ENCODE measurements at places on chromosomes 4 and X. TPM values are rescaled to one million over a fixed set of nuclear protein-coding genes. Genes with fewer than 3 reads are reported as not detected.

DNA sequence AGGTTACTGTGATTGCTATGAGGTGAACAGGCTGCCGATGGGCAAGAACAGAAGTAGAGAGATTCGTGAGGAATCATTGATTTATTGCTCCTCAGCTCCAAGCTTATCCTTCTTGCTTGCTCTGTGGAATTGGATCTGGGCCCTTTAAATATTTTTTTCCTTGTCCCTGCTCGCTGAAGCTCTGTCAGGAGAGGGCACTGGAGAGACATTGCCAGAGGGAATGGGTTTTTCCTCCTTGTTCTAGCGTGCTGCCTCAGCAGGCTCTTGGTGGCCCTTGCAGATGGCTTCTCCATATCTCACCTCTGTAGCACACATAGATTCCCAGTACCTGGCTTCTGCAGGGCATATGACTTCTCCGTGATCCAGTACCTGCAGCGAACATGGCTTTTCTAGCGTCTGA lies 67.4 kb downstream of the CNGA2 start:
- DNase-seq, result no peak

- DNase-seq, result no peak
These were observed 3.6 kb downstream of the RPL36A start for GRCh38 chrX:101394372-101394771.

DNA sequence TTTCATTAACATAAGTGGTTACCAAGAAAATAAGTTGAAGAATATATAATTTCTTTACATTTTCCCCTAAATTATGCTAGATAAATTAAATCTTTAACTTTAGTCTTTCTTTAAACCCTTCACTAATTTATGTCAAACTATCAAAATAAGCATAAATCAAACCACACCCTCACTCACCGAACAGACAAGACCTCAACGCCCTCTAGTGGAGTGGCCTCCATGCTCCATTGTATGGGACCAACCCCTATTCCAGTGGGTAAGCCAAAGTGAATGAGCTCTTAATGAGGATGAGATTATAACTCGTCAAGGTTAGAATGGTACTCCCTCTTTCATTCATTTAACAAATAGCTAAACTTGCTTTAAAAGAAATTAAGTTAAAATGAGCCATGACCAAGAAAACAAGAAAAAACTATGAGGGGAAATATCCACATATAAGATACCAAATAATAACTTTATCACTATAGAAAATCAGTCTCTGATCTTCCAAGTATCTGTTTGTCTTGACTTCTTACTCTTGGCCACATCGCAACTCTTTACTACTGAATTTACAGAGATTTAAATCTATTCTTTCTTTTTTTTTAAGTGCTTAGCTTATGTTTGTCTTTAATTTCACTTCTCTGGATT lies 15.6 kb upstream of the BBS12 start:
- DNase-seq, result no peak

DNA sequence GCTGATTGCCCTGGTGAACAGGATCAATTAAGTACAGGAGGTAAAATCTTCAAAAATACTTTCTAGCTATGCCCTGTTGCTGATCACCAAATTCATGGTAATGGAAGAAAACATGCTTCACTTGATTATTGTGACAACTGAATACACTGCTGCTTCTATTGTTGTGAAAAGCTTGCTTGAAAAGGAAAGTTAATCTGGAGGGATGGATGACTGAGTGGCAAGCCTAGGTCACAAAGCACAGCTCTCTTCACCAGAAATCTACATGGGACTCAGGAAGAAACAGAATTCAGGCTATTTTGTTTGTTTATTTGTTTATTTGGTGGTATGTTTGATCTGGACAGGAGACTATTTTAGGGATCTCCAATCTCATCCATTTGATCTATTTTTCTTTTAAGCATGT lies 182.0 kb downstream of the MGST2 start:
- DNase-seq, result no peak

DNA sequence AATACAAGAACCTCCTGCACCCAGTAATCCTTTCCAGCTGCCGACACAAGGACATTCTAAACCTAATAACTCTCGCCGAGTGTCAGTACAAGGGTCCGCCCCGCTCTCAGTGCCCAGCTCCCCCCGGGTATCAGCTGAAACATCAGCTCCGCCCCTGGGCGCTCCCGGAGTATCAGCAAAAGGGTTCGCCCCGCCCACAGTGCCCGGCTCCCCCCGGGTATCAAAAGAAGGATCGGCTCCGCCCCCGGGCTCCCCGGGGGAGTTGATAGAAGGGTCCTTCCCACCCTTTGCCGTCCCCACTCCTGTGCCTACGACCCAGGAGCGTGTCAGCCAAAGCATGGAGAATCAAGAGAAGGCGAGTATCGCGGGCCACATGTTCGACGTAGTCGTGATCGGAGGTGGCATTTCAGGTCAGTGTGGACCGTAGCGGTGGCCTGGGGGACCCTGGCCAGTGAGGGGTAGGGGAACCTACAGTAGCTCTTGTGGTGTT lies at the start of gene MAOA:
MAOA (plus strand) TSS at position 295 of the 490 bp plus-strand sequence; CDS start at position 338, 43 bp downstream.
- no peak for DNase-seq

DNA sequence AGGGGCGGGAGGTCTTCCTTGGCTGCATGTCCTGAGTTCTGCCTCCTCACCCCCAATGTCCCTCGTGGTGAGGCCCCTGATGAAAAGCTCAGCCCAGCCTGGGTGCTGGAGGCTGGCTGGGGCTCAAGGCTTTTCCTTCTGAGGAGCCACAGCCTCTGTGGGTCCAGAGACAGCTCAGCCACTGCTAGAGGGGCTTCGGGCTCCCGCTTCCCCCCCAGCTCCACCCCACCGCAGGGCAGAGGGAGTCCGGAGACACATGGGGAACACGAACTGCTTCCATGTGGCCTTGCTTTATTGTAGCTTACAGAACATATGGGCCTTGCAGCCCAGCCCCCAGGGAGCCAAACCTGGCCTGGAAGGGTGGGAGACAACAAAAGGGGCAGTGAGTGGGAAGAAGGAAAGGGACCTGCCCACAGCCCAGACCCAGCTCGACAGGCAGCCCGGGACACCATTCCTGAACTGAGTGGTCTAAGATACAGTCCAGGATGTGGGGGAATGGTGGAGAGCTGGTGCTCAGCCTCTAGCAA lies 89.9 kb upstream of the NKX1-1 start:
- DNase-seq, result no peak

GRCh38 chr4:88318751-88319350 lies 34.5 kb upstream of the PPM1K start:
- no peak for DNase-seq

- no peak for DNase-seq
These were observed 120.4 kb upstream of the DUSP21 start for GRCh38 chrX:44723426-44723825.

DNA sequence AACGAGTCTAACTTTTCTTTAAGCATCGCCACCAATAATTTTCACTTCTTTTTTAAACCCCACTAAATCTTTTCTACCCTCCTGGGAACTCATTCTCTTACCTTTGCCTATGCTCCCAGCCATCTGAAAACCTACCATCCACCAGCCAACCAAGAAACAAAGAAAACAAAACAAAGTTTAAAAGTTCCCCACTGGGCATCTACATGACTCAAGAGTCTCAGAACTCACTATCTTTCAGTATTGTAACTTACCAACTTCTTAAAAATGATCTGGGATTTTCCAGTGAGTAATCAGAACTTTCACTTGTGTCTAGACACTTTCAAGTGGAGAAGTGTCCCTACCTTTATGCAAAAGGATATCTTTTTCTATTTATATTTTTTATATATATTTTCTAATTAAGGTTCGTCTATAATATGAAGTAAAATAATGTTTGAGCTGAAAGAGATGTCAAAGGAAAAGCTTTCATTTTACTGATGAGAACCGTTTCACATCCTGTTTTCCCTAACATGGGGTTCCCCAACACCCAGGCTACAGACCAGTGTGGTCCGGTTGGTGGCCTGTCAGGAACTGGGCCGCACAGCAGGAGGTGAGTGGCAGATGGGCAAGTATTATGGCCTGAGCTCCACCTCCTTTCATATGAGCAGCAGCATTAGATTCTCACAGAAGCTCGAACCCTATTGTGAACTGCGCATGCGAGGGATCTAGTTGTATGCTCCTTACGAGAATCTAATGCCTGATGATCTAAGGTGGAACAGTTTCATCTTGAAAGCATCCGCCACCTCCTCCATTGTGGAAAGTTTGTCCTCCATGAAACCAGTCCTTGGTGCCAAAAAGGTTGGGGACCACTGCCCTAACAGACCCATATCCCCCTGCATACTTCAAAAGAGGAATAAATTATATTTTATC lies 9.8 kb upstream of the TIGD2 start:
- no peak for DNase-seq

- no peak for DNase-seq
These were observed 43.1 kb upstream of the LSM6 start for GRCh38 chr4:146132445-146132844.

GRCh38 chrX:16022580-16023200 lies 100.7 kb upstream of the GRPR start:
- no peak for DNase-seq

DNA sequence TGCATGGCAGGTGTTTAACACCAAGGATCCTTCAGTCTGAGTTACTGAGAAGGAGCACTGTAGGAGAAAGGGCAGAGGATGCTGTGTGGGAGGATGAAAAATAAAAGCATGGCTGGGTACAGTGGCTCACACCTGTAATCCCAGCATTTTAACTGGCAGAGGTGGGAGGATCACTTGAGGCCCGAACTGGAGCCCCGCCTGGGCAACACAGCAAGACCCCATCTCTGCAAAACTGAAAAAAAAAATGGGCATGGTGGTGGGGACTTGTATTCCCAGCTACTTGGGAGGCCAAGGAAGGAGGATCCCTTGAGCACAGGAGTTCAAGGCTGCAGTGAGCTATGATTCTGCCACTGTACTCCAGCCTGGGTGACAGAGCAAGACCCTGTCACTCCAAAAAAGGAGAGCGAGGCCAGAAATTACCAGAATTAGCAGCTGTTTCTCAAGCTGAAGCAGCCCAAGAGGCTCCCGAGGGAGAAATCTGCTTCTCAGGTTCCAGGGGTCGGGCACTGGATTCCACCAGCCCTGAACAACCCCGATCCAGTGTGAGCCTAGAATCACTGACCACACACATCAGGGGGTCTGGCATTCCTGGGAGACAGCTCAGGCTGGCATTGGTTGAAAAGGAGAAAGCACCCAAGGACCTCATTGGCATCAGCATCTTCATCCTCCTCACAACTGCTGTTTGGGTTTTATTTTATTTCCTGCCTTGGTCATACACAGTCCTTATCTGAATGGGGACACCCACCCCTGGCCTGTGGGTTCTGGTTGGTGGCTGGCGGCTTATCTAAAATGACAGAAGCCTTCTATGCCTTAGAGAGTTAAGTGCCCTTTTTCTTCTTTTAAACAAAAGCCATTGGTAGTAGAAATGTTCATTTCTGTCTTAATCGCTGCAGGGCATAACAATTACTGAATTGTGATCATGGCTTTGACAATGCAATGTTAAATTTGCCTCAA lies 66.3 kb upstream of the TRIM2 start:
- no peak for DNase-seq

DNA sequence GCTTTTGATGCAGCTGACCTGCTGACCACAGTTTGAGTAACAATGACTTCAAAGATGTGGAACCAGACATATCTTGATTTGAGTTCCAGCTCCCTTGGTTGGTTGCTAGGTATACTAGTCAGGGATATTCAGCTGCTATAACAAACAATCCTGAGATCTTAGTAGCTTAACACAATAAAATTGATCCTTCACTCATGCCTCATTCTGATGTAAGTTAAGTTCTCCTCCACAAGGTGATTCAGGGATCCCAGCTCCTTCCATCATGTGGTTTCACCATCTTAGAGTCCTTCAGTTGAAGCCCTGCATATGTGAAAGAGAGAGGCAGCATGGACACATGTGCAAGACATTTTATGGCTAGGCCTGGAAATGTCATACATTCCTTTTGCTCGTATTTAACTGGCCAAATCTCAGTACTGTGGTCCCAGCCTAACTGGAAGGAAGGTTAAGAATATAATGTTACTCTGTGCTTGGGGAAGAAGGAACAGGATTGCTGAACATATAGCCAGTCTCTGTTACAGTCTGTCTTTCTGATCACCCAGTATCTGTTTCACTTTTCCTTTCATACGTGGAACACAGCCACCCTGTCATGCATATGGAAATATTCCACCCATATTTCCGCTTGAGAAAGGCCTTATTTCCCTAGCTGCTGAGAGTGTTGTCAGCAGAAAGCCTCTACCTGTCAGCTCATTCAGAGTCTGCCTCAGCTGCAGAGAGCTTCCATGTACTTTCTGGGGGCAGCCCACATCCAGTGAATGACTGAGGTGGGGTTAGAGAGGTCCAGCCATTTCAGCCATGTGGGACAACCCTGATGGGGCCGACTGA lies 7.1 kb downstream of the SMIM9 start:
- no peak for DNase-seq

- no peak for DNase-seq
These were observed 262.7 kb upstream of the ETNPPL start for GRCh38 chr4:109025471-109026076.

DNA sequence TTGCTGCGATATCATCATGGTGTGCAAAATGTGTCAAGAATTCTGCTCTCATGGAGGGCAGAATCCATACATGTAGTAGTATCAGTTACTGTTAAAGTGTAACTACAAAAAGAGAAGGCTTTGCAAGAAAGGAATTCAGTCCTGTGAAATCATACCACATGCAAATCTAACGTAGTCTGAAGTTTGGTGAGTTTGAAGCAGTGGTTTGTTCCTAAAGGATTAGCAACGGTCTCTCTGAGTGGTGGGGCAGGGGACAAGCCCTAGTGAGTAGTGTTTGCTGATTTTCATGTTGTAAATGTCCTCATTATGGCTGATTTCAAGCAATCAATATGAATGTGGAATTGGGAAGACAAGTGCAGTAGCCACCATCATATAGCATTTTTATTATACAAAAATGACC lies 47.1 kb upstream of the CLNK start:
- DNase-seq, result no peak

DNA sequence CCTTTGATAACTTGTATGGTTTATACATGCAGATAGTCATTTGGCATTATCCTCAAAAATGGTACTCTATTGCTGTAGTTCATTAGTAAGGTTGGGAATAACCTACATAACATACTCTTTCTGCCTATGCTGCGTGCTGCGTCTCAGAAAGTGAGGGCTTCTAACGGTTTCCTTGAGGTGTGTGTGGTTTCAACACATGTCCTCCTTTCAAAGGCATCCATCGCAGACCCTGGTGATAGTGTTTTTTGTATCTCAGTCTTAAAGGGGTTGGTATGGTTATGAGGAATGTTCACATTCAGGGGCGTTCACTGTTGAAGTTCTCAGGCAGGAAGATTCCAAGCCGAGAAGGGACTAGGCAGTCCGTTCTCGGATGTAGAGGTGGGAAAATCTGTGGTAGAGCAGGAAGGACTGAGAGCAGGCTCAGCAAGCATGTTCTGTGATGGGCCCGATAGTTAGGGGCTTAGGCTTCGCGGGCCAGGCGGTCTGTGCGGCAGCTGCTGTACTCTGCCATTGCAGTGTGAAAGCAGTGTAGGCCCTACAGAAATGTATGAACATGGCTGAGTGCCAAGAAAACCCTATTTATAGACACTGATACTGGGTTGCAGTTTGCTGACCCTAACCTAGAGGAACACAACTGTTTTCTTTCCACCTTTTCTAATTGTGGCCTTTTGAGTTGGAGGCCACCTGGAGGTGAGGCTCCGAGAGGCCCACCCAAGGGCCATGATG lies 123.2 kb downstream of the GPR143 start:
- no peak for DNase-seq

Gene MAGEA12
- not detected for total RNA-seq

Gene IL15
- 0.77 TPM for total RNA-seq

Gene LAS1L
- 42.1 TPM for total RNA-seq

Gene XK
- 1.7 TPM for total RNA-seq

Gene TMEM150C
- 7.8 TPM for total RNA-seq

Gene CAMK2D
- 62.0 TPM for total RNA-seq

Gene SCML2
- total RNA-seq, result 2.5 TPM

Gene C4orf36
- total RNA-seq, result 2.5 TPM

Gene CXorf65
- not detected for total RNA-seq

Gene CTAG1A
- not detected for total RNA-seq

Gene PGM2
- total RNA-seq, result 37.6 TPM

Gene SPOCK3
- total RNA-seq, result 7.1 TPM
